Fibroblast of skin of scalp (primary cell): ENCODE measurements at places on chromosomes 4 and X.

- no peak for DNase-seq
Measured at GRCh38 chrX:120144178-120144844, 14.1 kb upstream of the RHOXF2 start.

DNA sequence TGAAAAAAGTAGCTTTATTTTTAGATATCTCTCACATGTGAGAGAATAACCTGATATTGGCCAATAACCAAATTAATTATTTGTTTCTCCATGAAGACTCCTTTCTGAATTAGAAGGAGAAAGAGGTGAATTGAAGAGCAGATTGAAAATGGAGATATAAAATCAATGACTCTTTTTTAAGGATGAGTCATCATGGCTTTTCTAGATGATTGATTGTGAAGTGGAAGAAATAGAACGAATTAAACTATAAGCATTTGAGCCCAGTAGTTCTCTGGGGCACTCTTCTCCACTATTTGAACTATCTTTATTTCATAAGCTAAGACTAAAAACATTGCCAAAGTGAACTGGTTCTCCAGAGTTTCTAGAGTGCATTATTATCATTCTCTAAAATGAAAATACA lies 137.2 kb upstream of the EDNRA start:
- no peak for DNase-seq

DNA sequence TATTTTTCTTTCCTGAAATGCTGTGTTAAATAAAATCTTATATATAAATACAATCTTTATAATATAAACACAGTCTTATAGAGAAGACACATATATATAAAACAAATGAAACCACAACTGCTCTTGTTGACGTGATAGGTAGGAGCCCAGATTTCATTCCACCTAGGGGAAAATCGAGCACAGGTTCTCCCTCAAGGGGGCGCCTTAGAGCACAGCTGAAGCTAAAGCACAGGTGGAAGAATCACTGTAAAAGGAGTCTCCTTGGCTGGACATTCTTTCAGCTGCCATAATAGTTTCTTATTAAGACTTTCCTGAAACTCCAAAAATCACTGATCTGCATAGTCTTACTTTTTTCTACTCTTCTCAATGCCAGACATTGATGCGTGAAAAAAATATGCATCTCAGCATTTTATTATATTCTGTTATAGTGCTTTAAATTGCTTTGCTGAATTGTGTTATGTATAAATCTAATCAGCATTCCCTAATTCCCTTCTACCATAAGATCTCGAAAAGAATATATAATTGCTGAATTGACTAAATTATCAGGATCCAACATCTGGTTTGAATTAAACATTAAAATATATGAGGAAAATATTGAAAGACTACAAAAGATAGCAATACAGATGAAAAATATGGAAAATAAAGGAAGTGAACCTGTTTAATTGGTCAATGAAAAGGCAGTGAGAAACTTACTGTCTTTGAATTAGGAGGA lies 25.5 kb upstream of the RXFP1 start:
- no peak for DNase-seq

DNA sequence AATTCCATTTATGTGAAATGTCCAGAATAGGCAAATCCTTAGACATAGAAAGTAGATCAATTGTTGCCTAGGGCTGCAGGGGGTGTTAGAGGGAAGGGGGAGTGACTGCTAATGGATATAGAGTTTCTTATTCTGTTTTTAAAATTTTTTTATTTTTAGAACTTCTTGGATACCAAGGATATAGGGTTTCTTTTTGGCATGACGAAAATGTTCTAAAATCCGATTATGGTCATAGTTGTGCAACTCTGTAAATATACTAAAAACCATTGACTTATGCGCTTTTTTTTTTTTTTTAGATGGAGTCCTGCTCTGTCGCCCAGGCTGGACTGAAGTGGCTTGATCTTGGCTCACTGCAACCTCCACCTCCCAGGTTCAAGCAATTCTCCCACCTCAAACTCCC lies 125.2 kb upstream of the USP9X start:
- DNase-seq, result no peak

- DNase-seq, result peak; percentile 27
Measured at GRCh38 chr4:128163177-128164117, 102.3 kb downstream of the LARP1B start.

GRCh38 chr4:162954976-162955375 lies 211.7 kb downstream of the NAF1 start:
- no peak for DNase-seq

- no peak for DNase-seq
Measured at GRCh38 chr4:142528433-142528832, 317.7 kb downstream of the INPP4B start.

DNA sequence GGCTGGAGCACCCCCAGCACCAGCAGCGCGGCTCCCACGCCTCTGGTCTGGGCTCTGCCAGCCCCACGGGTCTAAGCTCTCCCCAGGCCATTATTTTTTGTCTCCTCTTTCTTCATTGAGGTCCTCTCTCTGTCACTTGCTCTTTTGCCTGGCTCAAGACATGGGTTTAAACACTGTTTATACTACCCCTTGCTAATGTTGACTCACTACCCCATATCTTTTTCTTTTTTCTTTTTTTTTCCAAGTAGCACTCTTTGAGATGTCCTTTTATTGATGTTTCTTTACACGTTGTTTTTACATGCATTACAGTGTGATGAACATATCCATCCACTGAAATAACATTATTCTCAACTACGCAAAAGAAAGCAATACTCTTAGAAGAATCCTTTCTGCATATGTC lies 1.7 kb upstream of the ERVMER34-1 start:
- no peak for DNase-seq

GRCh38 chrX:141158084-141158483 lies 18.8 kb downstream of the LDOC1 start:
- no peak for DNase-seq

DNA sequence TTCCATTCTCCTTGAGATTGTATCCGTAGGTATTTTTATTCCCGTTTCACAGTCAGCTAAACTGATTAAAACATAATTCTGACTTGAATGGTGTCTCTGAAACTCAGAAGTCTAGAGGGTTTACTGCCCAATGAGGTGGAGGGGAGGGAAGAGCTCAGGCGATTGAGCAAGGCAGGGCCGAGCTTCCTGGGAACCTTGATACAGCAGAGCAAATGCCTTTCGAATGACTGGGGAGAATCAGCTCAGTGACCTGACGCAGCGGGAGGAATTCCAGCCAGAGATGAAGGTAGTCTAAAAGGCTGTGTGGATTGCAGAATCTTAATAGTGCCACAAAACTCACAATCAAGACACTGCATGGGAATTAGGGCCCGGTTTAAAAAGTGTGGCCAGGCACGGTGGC lies 233.6 kb downstream of the EVC2 start:
- DNase-seq, result no peak

GRCh38 chrX:34546366-34546765 lies 110.7 kb downstream of the TMEM47 start:
- DNase-seq, result no peak

DNA sequence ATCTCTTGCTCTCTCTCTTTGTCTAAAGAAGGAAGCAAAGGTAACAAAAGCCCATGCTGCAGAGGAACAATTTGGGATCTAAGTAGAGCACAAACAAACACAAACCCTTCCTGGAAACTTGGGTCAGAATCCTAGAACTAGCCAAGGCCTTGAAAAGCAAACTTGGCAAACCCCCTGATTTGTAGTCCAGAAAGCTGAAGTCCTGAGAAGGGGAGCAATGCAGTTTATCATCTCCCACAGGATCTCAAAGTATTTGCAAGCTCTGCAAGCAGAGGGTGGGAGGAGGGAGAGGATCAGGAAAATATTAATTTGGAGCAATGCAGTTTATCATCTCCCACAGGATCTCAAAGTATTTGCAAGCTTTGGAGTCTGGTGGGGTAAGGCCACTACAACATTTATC lies 379.5 kb upstream of the FGF13 start:
- DNase-seq, result peak; percentile 5

GRCh38 chr4:83546786-83547185 lies 10.9 kb downstream of the GPAT3 start:
- DNase-seq, result no peak

- no peak for DNase-seq
Measured at GRCh38 chr4:30875658-30876269, 155.6 kb downstream of the PCDH7 start.

- peak; percentile 53 for DNase-seq
Measured at GRCh38 chr4:154314248-154314647, 177.4 kb downstream of the DCHS2 start.

- DNase-seq, result no peak
Measured at GRCh38 chr4:126113058-126113457, 798.3 kb downstream of the FAT4 start.

DNA sequence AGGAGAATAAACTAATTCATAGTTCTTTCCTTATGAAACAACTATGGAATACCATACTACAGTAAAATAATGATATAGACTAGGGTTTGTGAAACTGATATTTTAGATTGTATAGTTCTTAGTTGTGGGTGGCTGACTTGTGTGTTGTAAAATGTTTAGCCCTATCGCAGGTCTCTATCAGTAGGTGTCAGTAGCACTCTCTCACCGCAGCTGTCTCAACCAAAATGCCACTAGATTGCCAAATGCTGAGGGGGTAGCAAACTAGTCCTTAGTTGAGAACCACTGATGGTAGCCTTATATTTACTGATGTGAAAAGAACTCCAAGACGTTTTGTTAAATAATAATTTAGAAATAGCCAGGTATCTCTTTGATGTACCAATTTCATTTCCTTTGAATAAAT lies 48.1 kb downstream of the RHOXF2B start:
- DNase-seq, result no peak

- DNase-seq, result no peak
Measured at GRCh38 chrX:150502979-150503897, 65.2 kb upstream of the MTM1 start.

DNA sequence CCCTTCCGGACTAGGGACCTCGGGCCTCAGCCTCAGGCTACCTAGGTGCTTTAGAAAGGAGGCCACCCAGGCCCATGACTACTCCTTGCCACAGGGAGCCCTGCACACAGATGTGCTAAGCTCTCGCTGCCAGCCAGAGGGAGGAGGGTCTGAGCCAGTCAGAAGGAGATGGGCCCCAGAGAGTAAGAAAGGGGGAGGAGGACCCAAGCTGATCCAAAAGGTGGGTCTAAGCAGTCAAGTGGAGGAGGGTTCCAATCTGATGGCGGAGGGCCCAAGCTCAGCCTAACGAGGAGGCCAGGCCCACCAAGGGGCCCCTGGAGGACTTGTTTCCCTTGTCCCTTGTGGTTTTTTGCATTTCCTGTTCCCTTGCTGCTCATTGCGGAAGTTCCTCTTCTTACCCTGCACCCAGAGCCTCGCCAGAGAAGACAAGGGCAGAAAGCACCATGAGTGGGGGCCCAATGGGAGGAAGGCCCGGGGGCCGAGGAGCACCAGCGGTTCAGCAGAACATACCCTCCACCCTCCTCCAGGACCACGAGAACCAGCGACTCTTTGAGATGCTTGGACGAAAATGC lies at the start of gene WAS:
WAS (plus strand) TSS at position 389 of the 572 bp plus-strand sequence; CDS start at position 444, 55 bp downstream.
- no peak for DNase-seq

GRCh38 chr4:147367891-147368290 lies 113.0 kb upstream of the EDNRA start:
- DNase-seq, result peak; percentile 44

DNA sequence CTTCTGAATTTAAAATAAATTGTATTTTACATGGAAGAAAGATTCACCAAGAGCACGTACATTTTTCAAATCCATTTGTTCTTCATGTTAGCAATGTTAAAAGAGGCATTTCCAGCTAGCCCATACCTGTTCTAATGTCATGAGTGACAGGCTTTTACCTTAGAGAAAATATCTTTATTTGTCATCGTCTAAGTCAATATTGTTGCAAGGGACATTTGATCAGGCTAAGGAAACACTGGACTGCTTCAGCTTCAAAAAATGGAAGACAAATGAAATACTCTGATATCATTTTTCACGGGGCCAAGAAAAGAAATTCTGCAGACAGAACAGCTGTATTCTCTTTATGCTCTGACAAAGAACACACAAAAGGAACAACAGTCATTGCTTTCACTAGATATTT lies 207.7 kb downstream of the RCHY1 start:
- DNase-seq, result no peak

- DNase-seq, result peak; percentile 68
Measured at GRCh38 chr4:5710065-5710960, 688 bp upstream of the EVC start.

- no peak for DNase-seq
Measured at GRCh38 chr4:23369331-23369730, 520.5 kb downstream of the PPARGC1A start.

GRCh38 chr4:122525865-122526264 lies 69.3 kb upstream of the IL2 start:
- no peak for DNase-seq

DNA sequence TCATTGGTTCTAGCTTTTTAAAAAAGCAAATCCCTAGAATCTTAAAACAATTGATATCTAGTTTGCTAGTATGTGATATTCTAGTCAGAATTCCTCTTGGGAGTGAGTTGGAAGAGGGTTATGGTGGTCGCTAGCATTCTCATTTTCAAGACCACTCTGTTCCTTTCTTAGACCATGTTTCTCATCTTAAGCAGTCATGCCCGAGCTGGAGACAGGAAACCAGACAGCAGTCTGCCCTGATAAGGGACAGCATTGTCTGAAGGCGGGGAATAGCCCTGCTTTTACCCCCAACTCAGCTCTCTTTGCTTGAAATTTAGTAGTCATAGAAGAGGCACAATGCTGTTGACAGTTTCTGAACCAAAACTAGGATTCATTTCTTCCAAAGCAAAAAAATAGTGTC lies 5.2 kb downstream of the KLF3 start:
- no peak for DNase-seq

- DNase-seq, result no peak
Measured at GRCh38 chr4:69831646-69832325, 28.2 kb downstream of the SULT1E1 start.

DNA sequence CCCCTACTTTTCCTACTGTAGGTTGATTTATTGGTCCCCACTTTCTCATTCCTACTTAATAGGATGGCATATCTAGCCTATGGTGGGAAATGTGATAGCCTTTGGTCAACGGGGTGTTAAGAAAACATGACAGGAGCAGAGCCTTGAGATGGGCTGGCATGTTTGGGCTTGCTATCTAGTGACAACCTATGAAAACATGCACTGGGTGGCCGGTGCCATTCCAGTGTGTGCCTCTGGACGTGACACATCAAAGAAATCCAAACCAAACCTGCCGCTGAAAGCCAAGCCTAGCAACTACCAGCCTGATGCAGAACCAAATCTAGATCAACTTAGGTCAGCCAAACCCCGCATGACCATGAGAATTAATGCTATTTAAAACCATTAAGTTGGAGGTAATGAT lies 317.6 kb downstream of the DMD start:
- no peak for DNase-seq

GRCh38 chrX:7586126-7586525 lies 256.8 kb upstream of the VCX start:
- peak; percentile 25 for DNase-seq

DNA sequence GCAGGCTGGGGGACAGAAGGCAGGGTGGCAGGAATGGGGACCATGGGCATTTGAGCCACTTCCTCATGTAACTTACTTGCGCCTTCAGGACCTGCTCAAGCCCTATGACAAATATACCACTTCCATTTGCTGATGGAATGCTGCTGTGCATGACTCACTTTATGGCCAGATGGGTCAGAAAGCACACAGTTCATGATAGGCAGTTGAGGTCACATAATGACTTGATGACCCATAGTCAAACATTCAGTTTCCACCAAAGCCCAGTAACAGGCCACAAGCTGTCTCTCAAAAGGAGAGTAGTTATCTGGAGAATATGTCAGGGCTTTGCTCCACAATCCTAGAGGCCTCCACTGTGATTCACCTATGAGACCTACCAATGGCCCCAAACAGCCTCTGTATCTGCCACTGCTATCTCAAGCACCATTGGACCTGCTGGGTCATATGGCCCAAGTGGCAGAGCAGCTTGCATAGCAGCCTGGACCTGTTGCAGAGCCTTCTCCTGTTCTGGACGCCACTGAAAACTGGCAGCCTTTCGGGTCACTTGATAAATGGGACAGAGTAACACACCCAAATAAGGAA lies 5.3 kb upstream of the PAPSS1 start:
- DNase-seq, result no peak
